GM18507 (cell line): ENCODE measurements at places on chromosomes 3 and 15.

GRCh38 chr3:70805061-70805889 is 492.8 kb upstream of the MDFIC2 start:
- no peak for DNase-seq

- no peak for DNase-seq
These were observed 121.8 kb downstream of the ADAM10 start for GRCh38 chr15:58627701-58628100.

GRCh38 chr15:90957031-90957790 is 2.5 kb downstream of the RCCD1 start:
- DNase-seq = no peak

- DNase-seq = no peak
These were observed 54.5 kb upstream of the LRIG1 start for GRCh38 chr3:66555214-66555844.

GRCh38 chr15:79824136-79824701 is 72.6 kb downstream of the MTHFS start:
- DNase-seq = no peak

DNA sequence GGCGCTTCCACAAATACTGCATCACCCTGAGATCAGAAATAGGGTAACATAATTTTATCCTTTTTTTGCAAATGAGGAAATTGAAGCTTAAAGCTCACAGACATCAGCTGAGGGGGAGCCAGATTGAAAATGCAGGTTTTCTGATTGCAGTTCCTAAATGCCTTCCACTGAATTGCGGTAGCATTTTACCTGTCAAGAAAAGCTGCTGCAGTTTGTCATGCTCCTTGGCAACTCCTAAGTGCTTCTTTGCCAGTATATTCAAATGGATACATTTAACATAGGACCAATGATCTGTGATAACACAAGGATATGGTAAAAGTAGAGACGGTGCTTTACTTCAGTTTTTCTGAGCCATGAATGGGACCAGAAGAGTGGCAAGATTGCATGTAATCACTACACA is 50.5 kb downstream of the SPATA16 start:
- DNase-seq = no peak

- DNase-seq = peak; percentile 47
These were observed 163.4 kb downstream of the KLF13 start for GRCh38 chr15:31489801-31490646.

GRCh38 chr3:113536627-113537101 is 4.3 kb downstream of the SIDT1 start:
- DNase-seq = no peak

DNA sequence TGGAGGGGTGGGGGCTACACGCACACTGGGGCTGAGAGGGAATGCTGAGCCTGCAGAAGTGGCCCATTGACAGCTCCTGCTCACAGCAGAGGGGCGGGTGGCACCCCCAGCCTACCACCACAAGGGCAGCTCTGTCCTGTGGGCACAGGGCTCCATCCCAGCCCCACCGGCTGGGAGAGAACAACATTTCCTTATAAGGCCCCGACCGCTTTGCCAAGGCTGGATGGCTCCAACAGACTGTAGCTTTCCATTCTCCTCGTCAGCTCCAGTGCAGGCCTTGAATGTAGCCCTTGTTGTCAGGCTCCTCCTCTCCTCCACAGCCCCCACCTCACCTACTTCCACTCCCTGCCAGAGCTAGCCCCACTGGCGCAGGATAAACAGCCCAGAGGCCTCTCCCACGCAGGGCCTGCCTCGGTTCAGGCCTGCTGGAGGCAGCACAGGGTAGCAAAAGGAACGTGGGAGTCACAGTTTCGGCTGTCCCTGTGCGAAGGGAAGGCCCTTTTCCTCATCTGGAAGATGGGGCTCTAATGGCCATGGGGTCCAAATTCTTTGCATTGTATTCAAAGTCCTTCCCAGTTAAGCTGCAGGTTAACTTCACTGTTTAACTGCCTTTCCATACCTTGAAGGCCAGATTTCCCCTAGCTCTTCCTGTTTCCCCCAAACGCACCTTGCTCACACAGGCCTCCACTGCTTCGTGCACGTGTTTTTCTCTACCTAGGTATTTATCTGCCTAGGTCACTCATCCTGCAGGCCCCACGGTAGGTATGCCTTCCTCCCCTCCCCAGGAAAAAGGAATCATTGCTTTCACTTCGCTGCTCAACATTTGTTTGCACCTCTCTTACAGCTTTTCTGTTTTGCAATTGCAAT is 101.6 kb upstream of the LPP start:
- DNase-seq = no peak

DNA sequence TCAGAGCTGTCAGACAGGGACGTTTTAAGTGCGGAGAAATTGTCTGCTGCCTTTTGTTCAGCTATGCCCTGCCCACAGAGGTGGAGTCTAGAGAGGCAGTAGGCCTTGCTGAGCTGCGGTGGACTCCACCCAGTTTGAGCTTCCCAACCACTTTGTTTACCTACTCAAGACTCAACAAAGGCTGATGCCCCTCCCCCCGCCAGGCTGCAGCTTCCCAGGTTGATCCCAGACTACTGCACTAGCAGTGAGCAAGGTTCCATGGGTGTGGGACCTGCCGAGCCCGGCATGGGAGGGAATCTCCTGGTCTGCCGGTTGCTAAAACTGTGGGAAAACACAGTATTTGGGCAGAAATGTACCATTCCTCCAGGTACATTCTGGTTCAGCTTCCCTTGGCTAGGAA is 282.1 kb downstream of the VGLL3 start:
- DNase-seq = no peak

DNA sequence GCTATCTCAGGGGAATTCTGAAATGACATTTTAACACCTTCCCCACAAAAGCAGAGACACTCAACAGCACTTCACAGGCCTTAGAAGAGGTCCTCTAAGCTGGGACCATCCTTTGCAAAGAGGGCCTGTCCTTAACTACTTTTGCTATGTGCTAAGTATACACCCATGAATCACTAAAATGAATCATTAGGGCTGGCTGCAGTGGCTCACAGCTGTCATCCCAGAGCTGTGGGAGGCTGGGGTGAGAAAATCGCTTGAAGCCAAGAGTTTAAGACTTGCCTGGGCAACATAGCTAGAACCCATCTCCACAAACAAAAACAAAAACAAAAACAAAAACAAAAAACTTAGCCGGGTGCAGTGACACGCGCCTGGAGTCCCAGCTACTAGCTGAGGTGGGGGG is 53.9 kb upstream of the MELTF start:
- DNase-seq = no peak

- DNase-seq = no peak
These were observed 199.8 kb downstream of the TCF12 start for GRCh38 chr15:57118013-57118799.

DNA sequence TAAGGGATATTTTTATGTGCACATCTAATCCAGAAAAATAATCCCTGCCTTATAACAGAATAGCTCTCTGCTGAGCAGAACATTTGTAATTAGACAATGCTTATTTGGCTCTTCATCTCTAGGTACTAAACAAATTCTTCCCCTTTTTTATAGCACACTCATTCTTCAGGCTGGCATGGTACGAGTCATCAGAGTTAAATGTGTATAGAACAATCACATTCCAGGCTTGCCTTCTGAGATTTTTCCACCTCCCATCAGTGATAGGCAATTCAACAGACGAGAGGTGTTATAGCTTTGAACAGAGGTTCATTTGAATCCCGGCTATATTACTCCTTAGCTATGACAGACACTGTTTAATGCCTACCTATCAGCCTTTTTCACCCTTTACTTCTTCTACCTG is 21.4 kb upstream of the SPPL2A start:
- no peak for DNase-seq

- DNase-seq = no peak
These were observed 204.6 kb upstream of the NR2F2 start for GRCh38 chr15:96125721-96126415.

DNA sequence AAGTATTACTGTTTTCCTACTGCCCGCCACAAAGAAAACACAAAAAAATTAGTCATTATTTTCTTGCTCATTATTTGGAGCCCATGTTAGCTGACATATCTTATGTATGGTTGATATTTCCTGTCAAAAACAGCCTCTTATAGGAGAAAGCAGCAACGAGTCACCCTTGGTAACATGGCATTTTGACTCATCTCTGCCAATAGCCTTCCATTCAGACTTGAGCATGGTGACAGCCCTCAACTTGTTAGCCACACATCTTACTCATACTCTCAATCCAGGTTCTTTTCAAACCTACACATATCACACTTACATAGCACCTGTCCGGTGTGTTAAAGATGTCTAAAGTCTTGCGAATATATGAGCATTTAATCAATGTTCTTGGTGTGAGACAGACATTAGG is 109.4 kb upstream of the SAMMSON start:
- no peak for DNase-seq

- peak; percentile 28 for DNase-seq
These were observed 7.8 kb upstream of the RAD18 start for GRCh38 chr3:8970971-8971589.

- no peak for DNase-seq
These were observed 44.8 kb upstream of the ATP2C1 start for GRCh38 chr3:130849091-130849552.

GRCh38 chr3:110741891-110742290 is 329.7 kb upstream of the NECTIN3 start:
- DNase-seq = no peak

DNA sequence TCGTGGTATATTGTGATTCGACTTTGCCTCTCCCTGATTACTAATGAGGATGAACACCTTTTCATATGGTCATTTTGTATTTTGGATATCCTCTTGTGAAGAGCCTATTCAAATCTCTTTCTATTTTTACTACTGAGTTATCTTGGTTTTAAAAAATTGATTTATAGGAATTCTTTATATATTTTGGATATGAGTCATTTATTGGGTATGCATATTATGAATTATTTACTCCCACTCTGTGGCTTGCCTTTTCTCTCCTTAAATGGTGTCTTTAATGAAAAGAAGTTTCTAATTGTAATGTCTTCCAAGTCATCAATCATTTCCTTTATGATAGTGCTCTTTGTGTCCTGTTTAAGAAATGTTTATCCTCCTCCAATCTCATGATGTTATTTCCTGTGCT is 191.5 kb upstream of the DPH6 start:
- DNase-seq = no peak

GRCh38 chr3:195110647-195111318 is 160.2 kb downstream of the XXYLT1 start:
- DNase-seq = no peak

GRCh38 chr3:16460886-16461285 is 52.6 kb downstream of the RFTN1 start:
- no peak for DNase-seq

DNA sequence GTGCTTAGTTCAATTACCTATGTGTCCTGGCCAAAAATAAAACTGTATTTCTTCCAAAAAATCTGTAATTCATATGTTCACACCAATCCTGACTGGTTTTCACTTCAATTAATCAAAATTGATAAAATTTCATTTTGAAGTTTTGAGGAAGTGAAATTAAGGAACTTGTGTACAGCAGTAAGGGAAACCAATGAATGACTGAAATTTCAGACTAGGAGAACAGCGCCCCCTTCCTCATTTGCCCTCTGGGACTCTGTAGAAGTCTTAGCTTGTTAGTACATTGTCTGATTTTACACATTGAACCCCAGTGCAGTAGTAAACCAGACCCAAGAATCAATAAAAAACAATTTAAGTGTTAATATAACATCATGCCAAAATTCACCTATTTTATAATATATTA is 495.3 kb upstream of the AGTR1 start:
- no peak for DNase-seq

DNA sequence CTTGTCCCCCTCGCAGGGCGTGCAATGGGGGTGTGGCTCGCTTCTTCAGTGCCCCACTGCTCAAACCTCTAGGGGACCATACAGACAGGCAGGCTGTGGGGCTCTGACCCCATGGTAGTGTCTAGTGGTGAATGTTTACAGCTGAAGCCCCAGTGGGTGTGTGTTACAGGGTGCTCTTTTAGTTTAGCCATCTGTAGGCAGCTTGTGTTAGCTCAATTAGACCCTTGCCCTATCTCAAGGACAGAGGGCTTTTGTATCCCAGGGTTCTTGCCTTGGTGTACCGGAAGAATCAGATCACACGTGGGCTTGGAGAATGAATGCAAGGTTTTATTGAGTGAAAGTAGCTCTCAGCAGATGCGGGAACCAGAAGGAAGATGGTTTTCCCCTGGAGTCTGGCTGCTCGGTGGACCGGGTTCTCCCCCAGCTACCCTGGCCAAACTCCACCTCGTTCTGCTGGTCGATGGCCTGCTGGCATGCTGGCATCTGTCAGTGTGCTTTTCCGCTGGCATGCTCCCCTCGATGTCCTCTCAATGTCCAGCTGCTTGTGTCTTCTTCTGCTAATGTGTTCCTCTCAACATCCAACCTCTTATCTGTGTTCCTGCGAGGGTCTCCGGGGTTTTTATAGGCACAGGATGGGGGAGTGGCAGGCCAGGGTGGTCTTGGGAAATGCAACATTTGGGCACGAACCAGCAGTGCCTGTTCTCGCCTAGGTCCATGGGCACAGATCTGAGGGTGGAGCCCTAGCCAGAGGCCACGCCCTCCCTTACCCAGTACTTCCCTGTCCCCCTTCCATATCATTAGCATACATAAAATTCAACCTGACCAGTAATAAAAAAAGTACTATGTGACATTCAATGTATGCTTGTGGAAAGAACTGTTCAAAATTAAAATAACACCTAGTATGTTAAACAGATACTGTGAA is 6.6 kb downstream of the SPCS1 start:
- DNase-seq = no peak

DNA sequence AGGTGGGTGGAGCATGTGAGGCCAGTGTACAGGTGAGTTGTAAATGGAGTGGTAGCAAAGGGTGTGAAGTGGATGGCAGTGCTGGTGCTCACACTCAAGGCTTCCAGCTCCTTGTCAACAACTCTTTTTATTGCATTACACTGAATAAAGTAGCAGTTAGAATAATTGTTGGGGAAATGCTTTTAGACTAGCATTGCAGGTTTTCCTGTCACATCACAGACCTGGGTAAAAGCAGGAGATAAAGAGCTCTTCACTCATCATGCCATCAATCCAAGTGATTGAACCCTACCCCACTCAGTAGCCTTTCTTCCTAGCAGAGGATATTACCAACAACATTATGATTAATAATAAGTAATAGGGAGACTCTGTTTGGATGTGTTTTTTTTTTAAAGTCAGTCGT is 81.6 kb downstream of the CDIN1 start:
- no peak for DNase-seq

- no peak for DNase-seq
These were observed at the start of gene SEMA3B for GRCh38 chr3:50268703-50269451. SEMA3B (plus strand) TSS chr3:50269147; CDS start chr3:50269241, 94 bp downstream.

DNA sequence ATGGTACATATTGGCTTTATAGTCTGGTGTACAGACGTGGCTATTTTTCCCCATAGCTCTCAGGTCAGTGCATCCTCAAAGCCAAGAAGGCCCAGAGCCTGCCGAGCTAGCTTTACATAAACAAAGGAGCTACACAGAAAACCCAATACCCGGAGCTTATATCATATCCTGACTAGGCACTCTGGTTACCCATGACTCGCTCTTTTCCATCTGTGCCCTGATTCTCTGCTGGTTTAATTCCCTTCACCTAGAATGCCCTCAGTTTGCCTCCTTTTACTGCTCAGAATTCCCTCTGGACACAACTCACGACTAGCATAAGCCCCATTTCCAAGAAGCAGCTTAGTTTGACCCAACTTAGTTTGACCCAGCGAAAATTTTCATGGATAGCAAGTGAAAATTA is 110.8 kb downstream of the TIGIT start:
- DNase-seq = no peak

- no peak for DNase-seq
These were observed 75.9 kb downstream of the BOC start for GRCh38 chr3:113287111-113287802.
